ENCODE measurements at places on chromosomes 3 and 15.

DNA sequence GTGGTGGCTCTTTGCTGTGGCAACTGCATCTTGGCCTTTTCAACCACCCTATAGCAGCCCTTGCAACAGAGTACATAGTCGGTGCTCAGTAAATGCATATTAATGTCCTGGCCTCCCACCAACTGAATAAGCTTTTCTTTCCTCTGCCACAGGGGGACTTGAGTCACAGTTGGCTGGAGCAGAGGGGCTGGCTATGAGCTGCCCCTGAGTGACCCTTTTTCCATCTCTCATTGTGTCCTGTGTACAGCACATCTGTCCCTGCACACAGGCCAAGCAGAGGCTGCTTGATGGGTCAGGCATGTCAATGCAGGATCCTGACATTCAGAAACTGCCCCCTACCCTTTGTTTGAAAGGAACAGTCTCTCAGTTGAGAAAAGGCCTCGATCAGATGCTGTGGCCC, 22.4 kb downstream of the SPSB4 start:
- DNase-seq = no peak

DNA sequence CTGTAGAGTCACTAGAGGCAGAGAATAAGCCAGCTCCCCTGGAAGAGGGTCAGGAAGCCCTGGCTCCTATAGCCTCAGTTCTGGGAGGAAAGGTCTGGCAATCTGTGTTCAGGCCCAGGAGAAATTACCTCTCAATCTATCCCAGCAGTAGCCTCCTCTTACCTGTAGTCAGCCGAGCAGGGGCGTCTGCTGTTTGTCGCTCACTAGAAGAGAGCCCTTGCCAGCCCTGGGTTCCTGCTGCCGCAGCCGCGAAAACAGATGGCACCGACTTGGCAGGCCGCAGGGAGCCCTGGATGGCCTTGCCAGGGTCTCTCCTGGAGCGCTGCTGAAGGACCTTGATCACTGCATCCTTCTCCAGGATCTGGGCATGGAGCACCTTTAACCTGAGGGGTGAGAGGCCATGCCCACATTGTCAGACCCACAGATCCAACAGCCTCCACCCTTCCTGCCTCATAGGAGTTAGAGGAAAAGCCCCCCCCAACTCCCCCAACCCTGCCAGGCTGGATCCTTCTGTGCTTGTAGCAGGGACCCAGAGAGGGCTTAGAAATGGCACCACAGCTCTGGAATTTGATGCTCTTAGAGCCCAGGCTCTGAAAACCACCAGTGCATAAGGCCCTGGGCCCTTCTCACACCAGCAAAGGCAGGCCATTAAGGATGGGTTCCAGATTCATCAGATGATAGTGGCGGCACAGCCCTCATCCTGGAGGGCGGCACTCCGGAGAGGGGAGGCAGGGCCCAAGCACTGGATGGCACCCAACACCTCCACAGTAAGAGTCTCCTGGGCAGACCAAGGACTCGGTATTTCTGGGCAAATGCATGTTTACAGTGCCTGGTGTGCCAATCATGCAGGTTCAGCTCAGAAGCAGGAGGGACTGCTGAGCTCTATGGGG, 14.9 kb downstream of the AMOTL2 start:
- no peak for DNase-seq

GRCh38 chr3:78405745-78406144, 1362.1 kb downstream of the ROBO1 start:
- no peak for DNase-seq

- DNase-seq = no peak
These were observed 68.9 kb upstream of the HERC1 start for GRCh38 chr15:63902671-63903035.

DNA sequence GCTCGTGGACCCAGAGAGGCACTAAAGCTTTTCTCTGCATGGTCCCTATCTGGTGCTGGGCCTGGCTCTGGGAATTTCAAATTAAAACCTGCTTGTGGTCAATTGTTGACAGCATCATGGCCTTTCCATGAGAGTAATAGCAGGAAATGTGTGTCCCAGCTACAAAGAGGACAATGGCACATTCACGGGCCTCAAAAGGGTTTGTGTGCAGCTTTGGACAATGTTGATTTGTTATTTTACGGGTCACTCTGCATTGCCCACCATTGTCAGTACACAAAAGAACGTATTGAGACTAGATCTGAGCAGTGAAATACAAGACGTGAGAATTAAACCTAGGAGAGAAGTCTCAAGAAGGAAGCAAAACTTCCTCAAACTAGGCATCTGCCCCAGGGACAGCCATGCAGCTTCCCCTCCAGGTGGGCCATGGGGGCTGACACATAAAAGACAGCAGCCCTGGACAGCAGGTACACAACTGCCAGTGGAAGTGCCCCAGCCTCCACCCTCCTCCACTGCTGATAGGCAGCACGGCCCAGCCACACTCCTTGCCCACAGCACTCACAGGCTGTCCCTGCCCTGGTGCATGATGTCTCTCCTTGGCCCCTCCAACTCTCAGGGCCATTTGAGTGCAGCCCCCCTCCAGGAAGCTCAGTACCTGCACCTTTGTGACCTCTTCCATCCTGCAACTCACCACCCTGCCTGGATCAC, 15.9 kb upstream of the LTF start:
- no peak for DNase-seq

DNA sequence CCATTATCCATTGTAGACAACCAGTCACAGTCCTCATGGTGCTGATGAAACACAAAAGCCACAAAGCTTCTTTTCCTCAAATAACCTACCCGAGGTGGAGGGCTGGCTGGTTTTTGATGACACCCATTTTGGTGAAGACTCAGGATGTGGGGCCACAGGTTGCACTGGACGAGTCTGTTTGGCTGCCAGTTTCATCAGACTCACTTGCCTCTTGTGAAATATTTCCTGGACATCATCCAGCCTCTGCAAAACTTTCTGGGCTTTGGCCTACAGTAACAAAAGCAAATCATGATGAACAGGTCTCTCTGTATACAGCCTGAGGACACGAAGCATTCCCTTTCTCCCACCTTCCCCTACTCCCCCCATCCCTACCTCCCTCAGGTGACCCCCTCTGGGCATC, 42.2 kb downstream of the B3GNT5 start:
- DNase-seq = no peak

GRCh38 chr3:41405466-41405865, 206.2 kb downstream of the CTNNB1 start:
- no peak for DNase-seq

GRCh38 chr3:155431856-155432570, 138.5 kb upstream of the STRIT1 start:
- DNase-seq = no peak

- no peak for DNase-seq
These were observed 41.7 kb upstream of the ADAMTSL3 start for GRCh38 chr15:83612226-83612625.

DNA sequence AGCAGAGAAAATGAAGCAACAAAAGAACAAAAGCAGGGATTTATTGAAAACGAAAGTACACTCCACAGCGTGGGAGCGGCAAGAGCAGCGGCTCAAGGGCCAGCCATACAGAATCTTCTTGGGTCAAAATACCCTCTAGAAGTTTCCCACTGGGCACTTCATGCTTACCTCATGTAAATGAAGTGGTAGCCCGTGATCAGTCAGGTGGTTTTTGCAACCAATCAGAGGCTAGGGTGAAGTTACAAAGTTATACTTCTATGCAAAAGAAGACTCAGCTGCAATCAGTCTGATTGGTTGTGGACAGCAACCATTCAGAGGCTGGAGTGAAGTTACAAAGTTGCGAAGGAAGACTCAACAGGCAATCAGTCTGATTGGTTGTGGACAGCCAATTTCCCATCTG, 37.8 kb upstream of the TRH start:
- DNase-seq = no peak

DNA sequence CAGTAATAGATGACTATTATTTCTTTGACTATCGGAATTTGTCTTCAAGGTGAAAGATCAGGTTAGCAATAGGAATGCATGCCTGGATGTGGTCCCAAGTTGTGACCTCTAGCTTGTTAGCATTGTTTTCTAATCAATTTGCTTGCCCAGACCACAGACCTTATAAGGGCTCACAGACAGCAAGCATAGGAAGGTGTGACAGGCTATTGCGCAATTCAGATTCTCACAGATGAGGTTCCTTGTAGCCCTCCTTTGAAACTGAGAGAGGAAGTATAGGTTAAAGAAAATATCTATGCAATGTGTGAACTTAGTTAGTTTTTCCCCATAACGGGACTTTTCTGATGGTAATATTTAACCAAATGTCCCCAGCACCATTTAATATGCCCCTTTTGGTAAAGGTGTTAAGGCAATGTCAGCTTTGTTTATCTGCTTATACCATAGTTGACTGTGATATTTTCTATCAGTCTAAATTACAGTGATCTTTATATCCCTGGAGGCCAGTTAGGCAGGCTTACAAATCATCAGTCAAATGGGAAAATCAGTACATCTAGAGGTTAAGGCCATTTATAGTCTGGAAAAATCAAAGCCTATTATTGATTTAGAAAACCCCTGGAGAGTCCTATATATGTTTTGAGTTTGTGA, 168.1 kb upstream of the MBNL1 start:
- DNase-seq = no peak

DNA sequence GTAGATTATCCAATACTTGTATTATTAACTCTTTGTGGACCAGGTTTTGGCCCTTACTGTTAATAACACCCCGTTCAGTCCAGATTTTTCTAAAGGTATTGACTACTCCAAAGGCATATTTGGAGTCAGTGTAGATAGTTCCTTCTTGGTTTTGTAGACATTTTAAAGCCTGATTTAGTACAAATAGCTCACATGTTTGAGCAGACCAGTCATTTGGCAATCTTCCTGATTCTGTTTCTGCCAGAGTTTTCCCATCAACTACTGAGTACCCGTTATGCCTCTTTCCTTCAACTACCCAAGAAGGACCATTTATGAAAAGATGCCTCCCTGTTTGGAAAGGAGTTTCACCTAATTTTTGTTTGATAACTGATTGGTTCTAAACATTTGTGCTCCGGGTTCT, 82.0 kb downstream of the CHCHD4 start:
- no peak for DNase-seq

GRCh38 chr3:120095979-120096426, 1.8 kb upstream of the GSK3B start:
- no peak for DNase-seq

GRCh38 chr3:106245400-106245799, 376.6 kb upstream of the CBLB start:
- no peak for DNase-seq

DNA sequence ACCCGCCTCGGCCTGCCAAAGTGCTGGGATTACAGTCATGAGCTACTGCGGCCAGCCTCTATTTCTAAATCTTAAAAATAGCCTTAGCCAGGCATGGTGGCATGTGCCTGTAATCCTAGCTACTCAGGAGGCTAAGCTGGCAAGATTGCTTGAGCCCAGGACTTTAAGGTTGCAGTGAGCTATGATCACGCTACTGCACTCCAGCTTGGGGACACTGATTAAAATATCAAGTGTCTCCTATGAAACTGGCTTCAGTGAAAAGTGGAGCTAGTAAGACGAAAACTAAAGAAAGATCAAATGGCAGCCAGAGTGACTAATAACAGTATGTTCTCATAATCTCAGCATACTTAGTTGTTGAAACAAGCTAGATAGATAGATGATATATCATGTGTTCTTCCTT, 112.5 kb downstream of the STT3B start:
- no peak for DNase-seq

All from NCI-H187 (cell line).